Cortex of kidney (tissue), 1 donor: ENCODE measurements at places on chromosomes 16 and 17.

DNA sequence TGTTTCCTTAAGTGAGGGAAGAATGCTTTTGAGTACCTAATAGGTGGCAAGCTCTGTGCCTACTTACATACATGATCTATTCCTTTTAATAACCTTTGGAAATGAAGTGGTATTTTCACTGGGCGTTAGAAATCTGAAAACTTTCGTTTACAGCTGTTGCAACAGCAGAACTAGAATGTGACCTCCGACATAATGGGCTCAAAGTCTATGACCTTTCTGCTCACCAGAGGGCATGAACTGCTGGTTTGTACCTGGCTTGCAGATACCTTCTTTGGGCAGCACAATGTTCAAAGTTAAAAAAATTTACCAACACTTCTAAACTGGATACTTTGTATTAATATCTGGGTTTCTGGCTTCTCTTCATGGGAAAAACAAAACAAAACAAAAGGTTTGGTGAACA is 24.3 kb downstream of the CA4 start:
- DNase-seq: no peak

DNA sequence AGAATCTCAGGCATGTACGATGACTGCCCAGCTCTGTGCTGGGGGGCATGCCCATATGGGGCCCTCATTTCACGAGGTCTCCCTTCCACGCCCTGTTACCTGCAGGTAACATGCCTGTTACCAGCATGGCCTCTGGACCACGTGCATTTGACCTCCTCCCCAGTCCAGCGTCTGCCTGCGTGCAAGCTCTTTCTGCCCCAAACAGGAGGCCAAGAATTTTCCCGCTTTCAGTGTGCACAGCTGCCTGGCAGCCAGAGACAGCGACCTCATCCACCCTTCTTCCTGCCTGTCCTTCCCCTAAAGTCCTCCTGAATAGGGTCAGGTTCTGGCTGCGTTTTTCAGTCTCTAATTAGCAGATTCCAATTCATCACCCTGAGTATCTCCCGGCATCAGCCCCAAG is 306.5 kb upstream of the ZFHX3 start:
- no peak for DNase-seq

GRCh38 chr16:31441956-31442355 is 633 bp downstream of the ZNF843 start:
- DNase-seq: no peak

DNA sequence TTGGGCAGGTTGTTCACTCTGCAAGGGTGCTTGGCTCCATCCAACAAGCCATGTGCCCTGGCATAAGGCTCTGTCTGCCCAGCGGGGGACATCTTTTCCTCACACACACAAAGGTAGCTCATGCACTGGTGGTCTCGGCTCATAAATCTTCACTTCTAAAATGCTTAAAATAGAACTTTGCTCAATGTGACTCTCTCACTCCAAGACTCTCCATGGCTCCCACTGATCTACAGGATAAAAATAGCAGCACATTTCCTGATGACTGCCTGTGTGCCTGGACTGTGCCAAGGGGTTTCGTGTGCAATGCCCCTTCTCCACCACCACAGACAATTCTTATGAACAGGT is 15.1 kb upstream of the CIBAR2 start:
- DNase-seq: no peak

GRCh38 chr17:50568659-50569058 is 8.1 kb downstream of the CACNA1G start:
- DNase-seq: no peak

GRCh38 chr17:34285286-34285792 is at the start of gene CCL11:
TSS of gene CCL11 (plus strand) at chr17:34285742. CDS start at chr17:34285809, 67 bp downstream.
- DNase-seq: no peak

GRCh38 chr16:75053791-75054555 is 55.1 kb downstream of the ZNRF1 start:
- DNase-seq: no peak

GRCh38 chr16:66471264-66471663 is 44.2 kb downstream of the BEAN1 start:
- no peak for DNase-seq

GRCh38 chr16:74825941-74826340 is 51.3 kb upstream of the FA2H start:
- DNase-seq: no peak

- no peak for DNase-seq
Measured at GRCh38 chr16:56669005-56669839, at the start of gene MT1H. TSS of gene MT1H (plus strand) at chr16:56669814. CDS start at chr16:56669885, 71 bp downstream.

DNA sequence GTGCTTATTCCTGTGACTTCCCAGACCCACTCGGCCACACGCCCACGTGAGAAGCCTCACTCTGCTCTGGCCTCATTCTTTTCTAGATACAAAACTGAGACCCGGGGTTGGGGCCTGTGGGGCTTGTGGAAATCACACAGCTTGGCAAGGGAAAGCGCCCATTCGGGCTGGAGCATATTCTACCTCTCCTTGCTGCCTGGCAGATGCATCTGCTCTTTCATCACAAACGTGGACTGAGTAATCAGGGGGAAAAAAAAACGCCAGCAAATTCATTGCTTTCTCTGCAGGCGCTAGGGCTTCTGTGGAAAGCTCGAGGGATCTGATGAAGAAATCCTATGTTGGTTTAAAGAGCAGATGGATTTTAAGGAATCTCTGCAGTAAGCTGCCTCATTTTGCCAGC is 44.4 kb downstream of the DNAH9 start:
- DNase-seq: no peak

DNA sequence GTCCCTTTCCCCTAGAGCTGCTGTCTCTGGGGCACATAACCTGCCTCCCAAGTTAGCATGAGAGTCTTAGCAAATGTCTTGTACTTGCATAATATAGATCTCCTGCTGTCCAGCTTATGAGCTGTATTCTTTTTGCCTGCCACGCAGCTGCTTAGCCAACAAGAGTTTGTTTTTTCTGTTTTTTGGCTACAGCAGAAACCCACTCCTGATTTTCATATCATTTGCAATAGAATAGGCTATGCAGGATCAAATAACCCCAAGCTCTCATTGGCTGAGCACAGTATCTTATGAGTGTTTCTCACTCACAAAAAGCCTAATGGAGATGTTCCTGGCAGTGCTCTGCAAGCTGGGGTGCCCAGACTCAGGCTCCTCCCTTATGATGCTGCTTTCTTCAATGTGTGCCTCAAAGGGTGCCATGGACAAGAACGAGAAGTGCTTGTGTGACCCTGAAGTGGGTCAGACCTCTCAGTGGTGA is 23.1 kb downstream of the B9D1 start:
- DNase-seq: no peak
